ENCODE measurements at places on chromosomes 6 and 20.

DNA sequence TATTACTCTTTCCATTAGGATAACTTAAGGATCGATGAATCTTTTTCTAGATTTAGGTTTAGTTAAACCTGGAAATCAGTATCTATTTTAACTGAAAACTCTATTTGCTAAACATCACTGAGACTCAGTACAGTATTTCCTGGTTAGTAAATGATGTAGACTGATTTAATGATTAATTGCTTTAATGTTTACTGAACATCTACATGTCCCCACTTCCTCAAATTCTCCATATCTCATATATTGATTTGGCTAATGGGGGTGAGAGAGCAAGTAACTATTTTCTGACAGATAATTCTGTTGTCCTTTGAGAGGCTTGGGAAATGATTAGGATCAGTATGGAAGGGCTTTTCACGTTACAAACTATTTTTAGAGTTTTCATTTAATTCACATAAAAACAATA is 10.3 kb downstream of the MKKS start:
- DNase-seq = no peak

DNA sequence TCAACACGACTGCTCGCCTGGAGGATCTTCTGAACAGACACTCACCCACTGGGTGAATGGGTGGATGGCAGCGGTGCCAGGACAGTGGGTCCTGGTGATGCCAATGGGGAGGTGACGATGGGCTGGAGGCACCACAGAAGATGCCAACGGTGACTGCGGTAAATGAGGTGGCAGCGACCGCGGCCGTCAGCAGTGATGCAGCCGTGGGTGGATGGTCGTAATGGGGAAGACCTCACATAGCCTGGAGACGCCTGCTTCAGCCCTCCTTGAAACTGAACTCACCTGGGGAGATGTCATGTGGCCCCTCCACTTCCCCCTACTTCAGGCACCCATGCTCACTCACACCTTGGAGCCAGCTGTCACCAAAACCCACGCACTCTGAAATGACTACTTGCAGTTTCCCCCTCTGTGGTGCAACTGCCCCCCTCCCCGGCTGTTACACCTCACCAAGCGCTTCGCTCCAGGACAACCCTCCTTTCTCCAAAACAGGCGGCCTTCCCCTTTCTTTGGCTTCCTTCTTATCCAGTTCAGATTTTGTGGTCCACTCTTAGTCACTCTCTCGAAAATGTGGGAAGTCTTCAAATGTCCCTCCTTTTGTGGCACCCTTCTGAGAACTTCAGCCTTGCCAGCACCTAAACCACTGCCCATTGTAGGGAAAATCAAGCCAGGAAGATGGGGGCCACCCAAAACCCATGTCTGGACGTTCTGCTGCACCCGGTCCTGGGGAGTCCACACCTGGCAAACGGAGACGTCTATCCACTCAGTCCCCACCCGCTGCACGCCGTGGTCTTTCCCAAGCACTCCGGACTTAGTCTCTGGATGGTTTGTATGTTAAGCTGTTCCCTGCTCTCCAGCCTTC is 10.4 kb upstream of the ABHD16B start:
- DNase-seq = no peak

DNA sequence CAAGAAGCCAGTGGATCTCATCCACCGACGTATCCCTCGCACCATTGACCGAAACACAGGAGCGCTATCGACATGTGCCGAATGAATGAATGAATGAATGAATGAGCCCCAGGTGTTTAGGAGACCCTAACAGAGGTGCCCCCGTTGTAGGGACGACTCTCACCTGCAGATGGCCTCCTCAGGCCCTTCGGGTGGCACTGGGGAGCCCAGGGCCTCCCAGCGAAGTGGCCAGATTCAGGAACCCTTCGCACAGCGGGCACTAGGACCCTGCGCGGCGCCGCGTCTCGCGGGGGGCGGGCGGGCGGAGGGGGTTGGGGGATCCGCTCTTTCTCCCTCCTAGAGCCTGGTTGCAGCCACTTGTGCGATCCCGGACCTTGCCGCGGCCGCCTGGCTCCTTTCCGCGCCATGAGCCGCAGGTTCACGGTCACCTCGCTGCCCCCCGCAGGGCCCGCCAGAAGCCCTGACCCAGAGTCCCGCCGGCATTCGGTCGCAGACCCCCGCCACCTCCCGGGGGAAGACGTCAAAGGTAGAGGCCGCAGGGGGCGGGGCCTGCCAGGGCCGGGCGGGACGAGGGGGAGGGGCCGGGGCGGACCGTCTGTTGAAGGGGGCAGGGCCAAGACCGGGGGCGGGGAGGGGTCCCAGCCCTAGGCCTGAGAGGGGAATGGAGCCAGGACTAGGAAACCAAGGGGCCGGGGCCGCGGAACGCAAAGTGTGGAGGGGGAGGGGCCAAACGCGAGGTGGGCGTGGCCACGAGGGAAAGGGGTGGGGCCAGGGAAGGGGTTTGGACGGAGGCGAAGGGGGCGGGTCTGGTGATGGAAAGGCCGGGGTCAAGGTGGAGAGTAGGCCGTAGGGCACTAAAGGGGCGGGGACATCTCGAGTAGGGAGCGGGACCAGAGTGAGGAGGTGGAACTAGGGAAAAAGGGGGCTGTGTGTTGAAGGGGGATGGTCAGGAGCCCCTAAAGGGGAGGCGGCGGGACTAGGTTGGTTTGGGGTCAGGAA is 7.4 kb upstream of the SLC12A5 start:
- DNase-seq = peak; percentile 58

- DNase-seq = no peak
These were observed 241.0 kb downstream of the DLL1 start for GRCh38 chr6:170049641-170050561.

- DNase-seq = no peak
These were observed 29.8 kb upstream of the EEF1E1 start for GRCh38 chr6:8132130-8132529.

- DNase-seq = no peak
These were observed 64.3 kb upstream of the PAK5 start for GRCh38 chr20:9903048-9903655.

- no peak for DNase-seq
These were observed 45.3 kb upstream of the DSN1 start for GRCh38 chr20:36818861-36819260.

- DNase-seq = no peak
These were observed 44.4 kb downstream of the PACSIN1 start for GRCh38 chr6:34510299-34510698.

GRCh38 chr20:52649727-52650126 is 322.4 kb upstream of the TSHZ2 start:
- DNase-seq = no peak

GRCh38 chr6:46103441-46104115 is 26.2 kb upstream of the ENPP4 start:
- no peak for DNase-seq

DNA sequence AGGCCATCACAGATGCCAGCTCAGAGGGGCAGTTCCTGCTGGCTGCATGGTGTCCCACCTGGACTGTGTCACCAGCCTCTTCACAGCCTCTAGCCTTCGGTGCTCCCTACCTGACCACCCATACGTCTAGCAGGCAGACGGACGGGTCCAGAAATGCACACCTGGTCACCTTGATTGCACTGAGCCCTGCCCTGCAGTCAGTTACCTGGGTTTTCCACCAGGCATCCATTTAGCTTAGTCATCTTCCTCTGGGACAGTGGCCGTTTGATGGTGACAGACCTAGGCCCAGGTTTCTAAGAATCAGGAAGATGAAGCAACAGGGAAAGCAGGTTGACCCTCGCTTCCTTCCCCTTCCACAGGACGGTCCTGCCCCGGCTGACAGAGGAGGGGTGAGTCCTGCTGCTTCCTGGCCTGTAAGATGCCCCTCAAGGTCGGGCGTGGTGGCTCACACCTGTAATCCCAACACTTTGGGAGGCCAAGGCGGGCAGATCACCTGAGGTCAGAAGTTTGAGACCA is 9.8 kb upstream of the BPI start:
- no peak for DNase-seq

- no peak for DNase-seq
These were observed 3.8 kb upstream of the RANBP9 start for GRCh38 chr6:13715444-13715883.

DNA sequence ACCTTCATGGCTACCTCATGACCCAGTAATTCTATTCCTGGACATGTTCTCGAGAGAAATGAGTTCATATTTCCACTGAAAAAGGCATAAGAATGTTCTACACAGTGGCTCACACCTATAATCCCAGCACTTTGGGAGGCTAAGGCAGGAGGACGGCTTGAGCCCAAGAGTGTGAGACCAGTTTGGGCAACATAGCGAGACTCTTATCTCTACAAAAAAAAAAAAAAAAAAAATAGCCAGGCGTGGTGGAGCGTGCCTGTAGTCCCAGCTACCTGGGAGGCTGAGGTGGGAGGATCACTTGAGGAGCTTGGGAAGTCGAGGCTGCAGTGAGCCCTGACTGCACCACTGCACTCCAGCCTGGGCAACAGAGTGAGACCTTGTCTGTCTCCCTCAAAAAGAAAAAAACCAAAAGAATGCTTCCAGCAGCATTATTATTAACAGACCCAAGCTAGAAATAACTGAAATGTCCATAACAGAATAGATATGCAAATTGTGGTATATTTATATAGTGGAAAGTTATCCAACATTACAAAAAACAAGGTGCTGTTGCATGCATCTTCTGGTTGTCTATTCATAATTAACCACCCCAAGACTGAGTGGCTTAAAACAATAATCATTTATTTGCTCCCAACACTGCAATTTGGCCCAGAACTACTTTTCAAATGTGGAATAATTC is 9.4 kb upstream of the RAB44 start:
- no peak for DNase-seq

- no peak for DNase-seq
These were observed 225.3 kb upstream of the EPHA7 start for GRCh38 chr6:93644611-93645010.

DNA sequence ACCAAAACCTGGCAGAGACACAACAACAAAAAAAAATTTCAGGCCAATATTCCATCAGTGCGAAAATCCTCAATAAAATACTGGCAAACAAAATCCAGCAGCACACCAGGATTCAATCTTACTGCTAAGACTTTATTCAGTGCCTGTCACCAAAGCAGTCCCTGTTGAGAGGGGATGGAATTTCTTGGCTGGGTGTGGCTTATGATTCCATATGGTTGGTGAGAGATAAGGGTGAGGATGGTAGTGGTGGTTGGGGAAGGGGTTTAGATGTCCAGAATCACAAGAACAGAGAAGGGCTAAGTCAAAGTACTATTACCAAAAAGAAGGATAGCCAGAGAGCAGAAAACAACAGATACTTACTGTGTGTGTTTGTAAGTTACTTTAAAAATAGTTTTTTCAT is 152.8 kb upstream of the SLC35B3 start:
- no peak for DNase-seq

- DNase-seq = no peak
These were observed 7.7 kb upstream of the BICRAL start for GRCh38 chr6:42774201-42774600.

- DNase-seq = no peak
These were observed 54.9 kb upstream of the CARMIL1 start for GRCh38 chr6:25224242-25224641.

GRCh38 chr20:53491462-53491861 is 102.2 kb downstream of the ZNF217 start:
- DNase-seq = no peak

GRCh38 chr6:110810896-110811586 is 4.2 kb downstream of the CDK19 start:
- DNase-seq = no peak

DNA sequence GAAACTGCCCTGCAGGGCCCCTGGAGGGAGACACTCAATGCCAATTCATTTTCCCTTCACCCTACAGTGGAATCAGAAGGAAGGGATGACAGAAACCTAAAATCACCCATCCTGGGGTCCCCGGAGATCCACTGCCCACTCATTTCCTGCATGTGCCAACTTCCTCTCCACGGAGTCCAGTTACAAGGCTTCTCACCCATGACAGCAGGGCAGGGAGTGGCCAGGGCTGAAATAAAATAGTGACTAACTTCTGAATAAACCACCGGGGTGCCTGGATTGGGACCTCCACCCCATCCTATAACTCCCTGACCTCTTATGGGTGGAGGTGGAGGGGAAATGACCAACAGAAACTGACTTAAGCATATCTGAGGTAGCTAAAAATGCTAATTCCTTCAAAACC is 362.3 kb downstream of the MAFB start:
- DNase-seq = no peak

- DNase-seq = peak; percentile 81
These were observed 15.5 kb downstream of the SDCBP2 start for GRCh38 chr20:1313236-1313964.

DNA sequence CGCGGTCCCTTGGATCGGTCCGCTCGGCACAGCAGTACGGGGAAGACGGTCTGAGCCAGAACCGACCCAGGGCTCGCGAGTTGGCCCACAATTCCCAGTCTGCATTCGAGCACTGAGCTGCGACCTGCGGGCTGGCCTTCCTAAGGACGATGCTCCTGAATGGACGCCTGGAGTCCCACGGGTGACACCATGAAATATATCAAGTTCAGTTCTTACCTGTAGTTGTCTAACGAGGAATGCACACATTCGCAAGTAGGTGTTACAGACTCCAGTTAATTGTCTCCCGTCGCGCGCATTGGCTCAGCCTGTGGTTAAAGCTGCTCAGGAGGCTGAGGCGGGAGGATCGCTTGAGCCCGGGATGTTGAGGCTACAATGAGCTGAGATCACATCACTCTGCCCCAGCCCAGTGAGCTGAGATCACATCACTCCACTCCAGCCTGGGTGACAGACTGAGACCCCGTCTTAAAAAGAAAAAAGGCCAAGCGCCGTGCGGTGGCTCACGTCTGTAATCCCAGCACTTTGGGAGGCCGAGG is 802 bp downstream of the PEX7 start:
- DNase-seq = no peak

DNA sequence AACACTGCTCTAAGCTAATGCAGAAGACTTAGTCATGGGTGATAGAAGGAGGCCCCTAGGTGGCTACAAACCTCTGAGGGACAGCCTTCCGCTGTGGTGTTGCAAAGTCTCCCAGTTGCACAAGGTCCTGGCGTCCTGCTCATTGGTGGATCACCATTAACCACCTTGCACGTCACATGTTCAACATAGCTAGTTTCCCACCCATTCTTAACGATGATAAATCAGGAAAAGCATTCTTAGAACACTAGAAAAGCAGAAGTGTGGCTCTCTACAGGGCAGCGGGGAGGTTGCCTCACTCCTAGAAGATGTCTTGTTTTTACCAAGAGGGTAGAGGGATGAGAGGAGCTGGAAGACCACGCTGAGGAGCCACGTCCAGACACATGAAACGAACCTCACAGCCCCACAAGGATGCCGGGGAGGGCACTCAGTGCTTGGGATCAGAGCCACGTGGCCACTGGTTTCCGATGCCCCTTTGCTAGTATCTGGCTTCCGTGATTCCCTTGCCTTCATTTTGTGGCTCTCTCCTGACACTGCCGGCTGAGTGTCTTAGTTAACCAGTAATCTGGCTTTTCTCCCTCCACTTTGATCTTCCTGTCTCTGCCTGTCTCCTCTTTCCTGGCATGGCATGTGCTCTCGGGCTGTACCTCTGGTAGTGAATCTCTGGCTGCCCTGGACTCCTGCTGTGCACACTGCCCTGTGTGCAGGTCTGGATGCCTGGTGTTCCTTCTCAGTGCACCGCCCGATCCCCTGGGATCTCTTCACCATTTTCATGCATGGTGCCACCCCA is 91.4 kb upstream of the NEDD9 start:
- DNase-seq = no peak

- no peak for DNase-seq
These were observed 122.4 kb upstream of the EXOC2 start for GRCh38 chr6:815348-815738.

- no peak for DNase-seq
These were observed 4.0 kb upstream of the TLDC2 start for GRCh38 chr20:36871640-36872570.

- no peak for DNase-seq
These were observed 77.9 kb upstream of the BMP5 start for GRCh38 chr6:55953335-55953734.
